ENCODE measurements at places on chromosomes 6 and 20. TPM values are rescaled to one million over a fixed set of nuclear protein-coding genes. Genes with fewer than 3 reads are reported as not detected.

RHAG gene
- total RNA-seq: not detected

SIM1 gene
- 1.2 TPM for total RNA-seq

DNMT3B gene
- total RNA-seq: 0.16 TPM

ZSCAN23 gene
- 0.44 TPM for total RNA-seq

MATN4 gene
- not detected for total RNA-seq

DTD1 gene
- total RNA-seq: 16.9 TPM

RAD21L1 gene
- not detected for total RNA-seq

DOK5 gene
- 25.5 TPM for total RNA-seq

SUMO4 gene
- 0.32 TPM for total RNA-seq

FOXQ1 gene
- not detected for total RNA-seq

ZNF391 gene
- 0.69 TPM for total RNA-seq

CDSN gene
- not detected for total RNA-seq

CALHM4 gene
- total RNA-seq: 0.27 TPM

ZC2HC1B gene
- 0.56 TPM for total RNA-seq

ECT2L gene
- not detected for total RNA-seq

C6orf141 gene
- total RNA-seq: 0.58 TPM

MCCD1 gene
- not detected for total RNA-seq

RBM24 gene
- total RNA-seq: 248 TPM

TCP11 gene
- not detected for total RNA-seq

PRDM1 gene
- 1.3 TPM for total RNA-seq

ZNF337 gene
- 12.5 TPM for total RNA-seq

BMP5 gene
- total RNA-seq: 0.76 TPM

PRL gene
- total RNA-seq: not detected

GRM1 gene
- 0.07 TPM for total RNA-seq

VWA7 gene
- total RNA-seq: 8.0 TPM

HLA-DPA1 gene
- total RNA-seq: 17.6 TPM

PNLDC1 gene
- 0.17 TPM for total RNA-seq

MOG gene
- not detected for total RNA-seq

MROH8 gene
- 5.2 TPM for total RNA-seq

SMLR1 gene
- not detected for total RNA-seq

KIZ gene
- 21.9 TPM for total RNA-seq

FBXO9 gene
- 74.2 TPM for total RNA-seq

ANKRD6 gene
- 4.0 TPM for total RNA-seq

CDK5RAP1 gene
- 28.4 TPM for total RNA-seq

RAET1L gene
- not detected for total RNA-seq

GLP1R gene
- total RNA-seq: not detected

LHFPL5 gene
- total RNA-seq: not detected

PROKR2 gene
- not detected for total RNA-seq

ZNF341 gene
- 1.3 TPM for total RNA-seq

PBOV1 gene
- total RNA-seq: not detected

C20orf144 gene
- total RNA-seq: not detected

TMEM14C gene
- total RNA-seq: 85.5 TPM

MTRF1L gene
- 20.3 TPM for total RNA-seq

CD24 gene
- total RNA-seq: 0.84 TPM

CFAP206 gene
- total RNA-seq: not detected

OR2H2 gene
- total RNA-seq: not detected

TRIM15 gene
- total RNA-seq: not detected

SIRPB2 gene
- 1.8 TPM for total RNA-seq

TPBG gene
- 3.0 TPM for total RNA-seq

COL19A1 gene
- total RNA-seq: 10.3 TPM

POLH gene
- total RNA-seq: 3.6 TPM

TENT5A gene
- total RNA-seq: 2.2 TPM

CAP2 gene
- total RNA-seq: 452 TPM

IL17F gene
- not detected for total RNA-seq

B3GALT4 gene
- 3.6 TPM for total RNA-seq

ENPP5 gene
- total RNA-seq: 7.1 TPM

HLA-DOA gene
- total RNA-seq: 0.48 TPM
